ENCODE measurements at places on chromosomes 4 and X. TPM values are rescaled to one million over a fixed set of nuclear protein-coding genes. Genes with fewer than 3 reads are reported as not detected.

Gene MAGEA4
- total RNA-seq: not detected

DNA sequence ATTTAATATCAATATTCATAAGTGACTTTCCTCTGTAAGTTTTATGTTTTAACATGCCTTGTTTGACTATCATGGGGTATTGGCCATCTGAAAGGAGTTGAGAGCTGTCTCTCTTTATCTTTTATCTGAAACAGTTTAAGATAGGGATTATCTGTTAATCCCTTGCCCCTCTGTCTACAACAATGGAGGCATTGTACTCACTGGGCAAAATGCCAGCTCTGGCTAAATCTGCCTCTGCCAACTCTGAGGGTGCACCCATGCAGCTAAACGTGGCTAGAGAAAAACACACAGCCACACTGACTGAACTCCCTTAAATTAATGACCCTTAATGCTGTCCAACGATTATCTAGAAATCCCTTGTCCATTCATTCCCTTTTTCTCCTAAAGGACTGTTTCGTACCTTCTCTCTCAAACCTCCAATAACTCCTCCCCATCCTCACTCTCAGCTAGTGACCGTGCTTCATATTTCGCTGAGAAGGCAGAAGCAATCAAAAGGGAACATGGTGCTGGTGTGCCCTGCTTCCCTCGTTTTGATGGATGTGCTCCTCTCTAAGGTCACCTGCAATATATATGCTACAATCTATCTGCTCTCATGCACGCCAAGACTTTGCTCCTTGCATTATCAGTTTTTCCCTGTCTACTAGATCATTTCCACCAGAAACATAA is 10.3 kb downstream of the PHKA2 start:
- DNase-seq: no peak

- DNase-seq: no peak
Observed at GRCh38 chr4:152117933-152118507, 357.2 kb upstream of the GATB start.

DNA sequence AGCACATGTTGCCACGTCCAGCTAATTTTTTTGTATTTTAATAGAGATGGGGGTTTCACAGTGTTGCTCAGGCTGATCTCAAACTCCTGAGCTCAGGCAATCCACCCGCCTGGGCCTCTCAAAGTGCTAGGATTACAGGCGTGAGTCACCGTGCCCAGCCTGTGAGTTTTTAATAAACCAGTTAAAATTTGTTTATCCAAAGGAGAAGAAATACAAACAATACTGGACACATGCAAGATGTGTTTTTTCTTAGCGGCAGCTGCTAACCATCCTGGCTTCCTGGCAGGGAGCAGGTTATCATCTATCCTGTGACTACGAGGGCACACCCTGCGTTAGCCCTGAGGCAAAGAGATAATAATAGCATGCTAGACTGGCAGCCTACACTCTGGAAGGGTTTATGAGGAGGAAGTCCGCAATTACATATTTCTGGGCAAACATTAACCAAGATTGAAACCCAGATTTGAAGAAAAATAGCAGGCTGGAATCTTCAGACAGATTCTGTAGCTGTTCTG is 191.4 kb downstream of the SPRY1 start:
- no peak for DNase-seq

Gene LONRF3
- 2.8 TPM for total RNA-seq

GRCh38 chr4:23747281-23747735 is 142.5 kb downstream of the PPARGC1A start:
- DNase-seq: no peak

- no peak for DNase-seq
Observed at GRCh38 chr4:24877868-24878635, 34.8 kb downstream of the CCDC149 start.

- no peak for DNase-seq
Observed at GRCh38 chr4:68490826-68491457, 43.7 kb downstream of the TMPRSS11E start.

Gene ITGB1BP2
- 0.29 TPM for total RNA-seq

Gene PLXNB3
- total RNA-seq: 7.4 TPM

DNA sequence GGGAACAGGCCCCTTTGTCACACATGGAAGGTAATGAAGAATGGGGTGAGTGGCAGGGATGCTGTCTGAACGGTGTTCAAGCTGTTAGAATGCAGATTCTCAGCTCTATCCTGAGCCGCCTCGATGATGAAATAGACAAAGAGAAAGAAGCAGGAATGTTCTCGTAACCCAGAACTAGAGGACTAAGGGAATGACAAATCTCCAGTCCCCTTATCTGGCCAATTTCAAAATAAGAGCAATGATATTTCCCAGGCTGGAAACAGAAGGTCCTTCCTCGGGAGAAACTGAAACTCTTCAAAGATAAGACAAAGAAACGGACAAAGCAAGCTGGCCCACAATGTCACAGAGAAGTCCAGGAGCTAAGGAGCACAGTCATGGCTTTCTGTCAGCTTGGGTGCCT is 29.5 kb upstream of the MTNR1A start:
- no peak for DNase-seq

Gene ZCCHC18
- 0.63 TPM for total RNA-seq

Gene CAMK2D
- 20.3 TPM for total RNA-seq

DNA sequence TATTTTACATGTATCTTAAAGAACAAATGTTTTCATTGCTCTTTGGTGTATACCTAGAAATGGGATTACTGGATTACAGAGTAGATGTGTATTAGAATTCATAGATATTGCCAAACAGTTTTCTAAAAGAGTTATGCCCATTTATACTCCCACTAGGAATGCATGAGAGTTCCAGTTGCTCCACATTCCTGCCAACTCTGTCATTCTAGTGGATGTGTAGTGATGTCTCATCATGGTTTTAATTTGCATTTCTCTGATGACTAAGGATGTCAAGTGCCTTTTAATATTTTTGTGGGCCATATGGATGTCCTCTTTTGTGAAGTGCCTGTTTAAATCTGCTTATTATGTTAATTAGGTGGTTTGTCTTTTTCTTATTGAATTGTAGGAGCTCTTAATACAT is 65.6 kb upstream of the BMP2K start:
- DNase-seq: no peak

GRCh38 chr4:99642725-99643489 is 14.7 kb downstream of the C4orf54 start:
- no peak for DNase-seq

Gene RAB9B
- total RNA-seq: 0.40 TPM

DNA sequence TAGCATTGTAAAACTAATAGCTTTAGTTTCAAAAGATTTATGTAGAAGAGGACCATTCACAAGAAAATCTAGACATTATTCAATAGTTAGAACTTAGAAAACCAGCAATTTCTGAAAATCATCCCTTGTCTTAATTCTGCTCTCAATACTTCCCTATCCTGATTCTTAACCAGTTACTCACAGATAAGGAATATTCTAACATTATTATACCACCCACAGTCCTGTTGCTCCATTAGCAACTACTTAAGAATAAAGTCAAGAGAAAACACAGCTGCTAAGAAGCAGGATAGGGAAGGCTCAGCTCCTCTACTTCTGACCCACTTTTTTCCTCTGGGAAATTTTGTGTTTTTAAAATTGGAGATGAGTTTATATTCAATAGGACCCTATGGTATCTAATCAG is 47.7 kb downstream of the PHKA1 start:
- no peak for DNase-seq

DNA sequence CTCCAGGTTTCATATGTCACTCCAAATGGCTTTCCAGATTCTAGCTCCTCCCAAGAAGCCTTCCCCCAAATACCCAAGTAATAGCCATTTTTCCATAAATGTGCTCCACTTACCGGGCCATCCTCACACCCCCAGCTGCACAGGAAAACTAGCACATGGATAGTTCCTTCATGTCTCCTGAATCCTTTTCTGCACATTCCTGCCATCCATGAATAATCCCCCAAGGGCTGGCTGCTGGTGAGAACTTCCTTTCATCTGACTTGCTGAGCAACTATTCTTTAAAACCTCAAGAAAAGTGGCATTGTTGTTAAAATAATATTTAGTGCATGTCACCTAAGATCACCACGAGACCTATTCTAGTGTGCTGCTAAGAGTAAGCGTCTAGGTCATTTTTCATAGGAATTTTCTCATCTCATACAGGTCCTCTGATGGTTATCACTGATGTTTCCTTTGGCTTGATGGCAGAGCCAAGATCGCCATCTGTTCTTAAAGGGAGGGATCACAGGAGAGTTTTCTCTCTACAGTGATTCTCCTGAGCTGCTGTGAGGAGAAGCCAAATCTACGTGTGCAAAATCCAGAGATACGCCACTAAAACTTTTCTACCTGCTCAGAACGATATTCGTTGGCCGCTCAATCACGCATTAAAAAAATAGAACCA is 71.3 kb downstream of the MAP3K15 start:
- no peak for DNase-seq

GRCh38 chrX:138986235-138986634 is 274.7 kb upstream of the FGF13 start:
- DNase-seq: peak; percentile 22

DNA sequence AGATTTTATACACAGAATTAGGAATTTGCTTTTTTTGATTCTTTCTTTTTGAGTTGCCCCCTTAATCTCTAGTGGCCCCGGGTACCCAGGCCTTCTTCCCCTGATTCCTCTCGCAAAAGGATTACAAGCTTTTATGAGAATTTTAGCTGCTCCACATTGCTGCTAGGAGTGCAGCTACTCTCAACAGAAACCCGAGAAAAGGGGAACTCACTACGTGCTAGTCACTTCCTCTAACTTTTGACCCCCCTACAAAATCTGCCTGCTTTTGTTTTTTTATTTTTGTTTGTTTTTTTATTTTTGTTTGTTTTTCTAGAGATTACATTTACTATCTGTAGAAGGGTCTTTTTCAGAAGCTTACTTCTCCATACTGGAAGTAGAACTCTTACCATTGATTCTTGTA is 64.1 kb downstream of the ZNF81 start:
- no peak for DNase-seq

Gene CXCL10
- total RNA-seq: not detected

GRCh38 chrX:134244043-134244442 is 7.1 kb downstream of the CCDC160 start:
- no peak for DNase-seq

DNA sequence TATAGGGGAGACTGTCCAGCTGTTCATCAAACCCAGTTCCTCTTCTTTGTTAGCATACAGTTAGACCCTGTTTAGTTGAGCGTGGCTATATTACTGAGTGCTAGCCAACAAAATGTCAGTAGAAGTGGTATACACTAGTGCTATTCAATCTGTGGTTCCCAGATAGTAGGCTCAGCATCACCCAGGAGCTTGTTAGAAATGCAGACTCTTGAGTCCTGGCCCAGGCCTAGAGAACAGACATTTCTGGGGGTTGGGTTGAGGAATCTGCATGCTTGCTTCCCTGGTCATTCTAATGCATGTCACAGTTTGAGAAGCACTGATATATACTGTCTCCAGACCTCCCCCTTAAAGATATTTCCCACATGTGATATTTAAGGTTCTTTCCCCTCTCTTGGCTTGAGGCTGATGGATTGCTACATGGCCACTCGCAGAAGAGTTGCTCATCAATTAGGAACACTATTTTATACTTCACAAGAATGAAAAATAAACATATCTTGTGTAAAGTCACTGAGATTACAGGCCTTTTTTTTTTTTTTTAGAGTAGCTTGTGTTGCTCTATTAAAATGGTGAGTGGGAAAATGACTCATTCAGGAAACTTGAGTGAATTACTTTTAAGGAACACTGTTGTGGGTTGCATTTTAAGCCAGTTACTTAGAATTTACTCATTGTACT is 289.0 kb downstream of the STIM2 start:
- DNase-seq: no peak

Gene CTAG2
- not detected for total RNA-seq

- DNase-seq: no peak
Observed at GRCh38 chr4:127776620-127777019, 5.5 kb upstream of the HSPA4L start.

DNA sequence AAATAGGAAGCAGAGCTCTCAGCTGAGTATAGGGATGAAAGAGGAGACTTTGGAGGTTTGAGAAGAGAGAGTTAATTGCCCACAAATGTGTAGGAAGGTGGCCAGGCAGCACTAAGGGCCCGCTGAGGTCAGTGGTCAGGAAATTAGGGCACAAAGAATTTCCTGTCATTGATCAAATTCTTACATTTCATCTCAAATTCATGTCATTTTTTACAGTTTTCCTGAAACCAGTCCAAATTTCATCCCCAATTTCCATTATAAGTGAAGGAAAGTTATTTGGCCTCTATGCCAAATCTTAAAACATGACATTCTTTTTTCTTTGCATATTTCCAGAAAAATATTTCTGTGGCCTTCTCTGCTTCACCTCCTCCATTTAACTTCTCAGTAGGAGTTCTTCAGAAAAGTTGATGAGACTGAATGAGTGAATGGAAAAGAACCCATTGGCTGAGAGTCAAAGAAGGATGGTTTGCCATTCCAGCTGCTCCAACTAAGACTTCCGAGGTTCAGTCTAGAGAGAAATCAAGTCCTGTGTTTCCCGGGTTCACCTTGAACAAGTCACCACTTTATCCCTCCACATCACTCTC is 68.7 kb upstream of the SPRY1 start:
- DNase-seq: no peak

Gene MAP3K15
- total RNA-seq: 1.7 TPM

Gene CT45A10
- not detected for total RNA-seq

Gene PLP1
- total RNA-seq: not detected

DNA sequence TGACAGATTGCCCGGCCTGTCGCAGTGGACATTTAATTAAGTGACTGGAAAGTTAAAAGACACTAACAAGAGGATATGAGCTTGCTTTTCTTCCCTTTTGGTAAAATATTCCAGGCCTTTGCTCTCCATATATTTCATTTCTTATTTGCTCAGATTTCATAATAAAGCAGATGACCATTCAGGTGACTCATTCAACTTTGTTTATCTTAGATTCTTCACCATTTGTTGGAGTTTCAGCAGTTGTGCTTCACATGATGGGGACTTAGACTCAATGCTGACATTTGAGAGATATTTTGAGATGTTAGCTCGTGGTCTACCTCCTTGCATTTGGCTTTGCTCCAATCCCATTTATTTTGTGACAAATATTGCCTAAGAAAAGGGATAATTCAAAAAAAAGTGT is 312.2 kb downstream of the ARHGAP24 start:
- DNase-seq: no peak

Gene RPS6KA3
- total RNA-seq: 17.5 TPM

Gene SPATA4
- not detected for total RNA-seq

Gene CCDC110
- total RNA-seq: 0.07 TPM

DNA sequence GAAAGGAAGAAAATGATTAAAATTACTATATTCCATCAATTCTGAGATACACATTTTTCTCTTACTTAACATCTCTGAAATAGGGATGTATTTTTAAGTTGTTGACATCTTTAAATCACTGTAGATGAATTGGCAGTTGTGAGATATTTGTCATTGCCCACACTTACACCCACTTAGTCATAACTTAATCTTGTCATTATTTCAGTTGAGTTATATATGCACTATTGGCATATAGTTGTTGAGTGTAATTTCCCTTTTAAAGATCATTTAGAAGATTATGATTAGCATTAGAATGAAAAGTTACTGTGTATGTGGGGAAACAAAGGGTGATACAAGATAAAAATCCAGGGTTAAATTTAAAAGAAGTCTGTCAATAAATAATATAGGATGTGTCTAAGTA is 2.2 kb downstream of the AIMP1 start:
- no peak for DNase-seq

Gene CENPU
- 75.8 TPM for total RNA-seq
